Fibroblast of gingiva (primary cell): ENCODE measurements at places on chromosomes 6 and 20.
A peak's percentile ranks its signal among the peaks of the same experiment; 100 is the strongest.

- peak; percentile 20 for DNase-seq
These were observed 1.1 kb downstream of the CTSA start for GRCh38 chr20:45892049-45892825.

DNA sequence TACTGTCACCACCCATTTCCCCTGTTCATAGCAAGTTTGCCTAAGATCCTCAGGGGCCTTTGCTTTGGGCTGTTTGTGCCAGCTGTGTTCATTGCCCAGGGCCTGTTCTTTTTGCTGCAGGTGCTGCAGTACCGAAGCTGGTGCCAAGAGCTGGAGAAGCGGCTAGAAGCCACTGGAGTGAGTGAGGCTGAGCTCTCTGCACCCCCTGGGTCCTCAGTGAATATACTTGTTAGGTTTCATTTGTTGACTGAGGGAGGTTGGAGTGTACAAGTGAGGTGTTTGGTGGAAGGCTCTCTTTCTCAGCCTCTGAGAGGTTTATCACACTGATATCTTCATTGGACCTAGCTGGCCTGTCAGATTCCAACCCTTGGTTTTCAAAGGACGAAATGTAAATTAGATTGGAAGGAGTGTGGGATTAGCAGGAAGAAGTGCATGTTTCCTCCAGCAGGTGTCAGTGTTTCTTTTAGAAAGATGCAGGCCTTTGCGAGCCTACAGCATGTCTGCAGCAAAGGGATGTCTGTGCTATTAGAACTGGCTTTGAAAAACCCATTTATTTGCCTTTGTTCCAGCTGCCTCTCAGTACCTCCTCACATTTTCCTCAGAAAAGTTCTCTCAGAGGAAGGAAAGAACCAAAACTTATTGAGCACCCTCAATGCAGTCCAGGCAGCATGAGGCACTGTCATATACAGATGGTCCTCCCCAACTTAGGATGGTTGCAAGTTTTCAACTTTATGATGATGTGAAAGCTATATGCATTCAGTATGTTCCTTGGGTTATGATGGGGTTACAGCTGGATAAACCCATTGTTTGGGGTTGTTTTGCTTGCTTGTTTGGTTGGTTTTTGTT is 8.3 kb downstream of the CEP250 start:
- peak; percentile 60 for DNase-seq

GRCh38 chr6:166075186-166075585 is 92.5 kb downstream of the TBXT start:
- peak; percentile 86 for DNase-seq

GRCh38 chr20:58019027-58019849 is 209.2 kb downstream of the ANKRD60 start:
- DNase-seq, result peak; percentile 35

DNA sequence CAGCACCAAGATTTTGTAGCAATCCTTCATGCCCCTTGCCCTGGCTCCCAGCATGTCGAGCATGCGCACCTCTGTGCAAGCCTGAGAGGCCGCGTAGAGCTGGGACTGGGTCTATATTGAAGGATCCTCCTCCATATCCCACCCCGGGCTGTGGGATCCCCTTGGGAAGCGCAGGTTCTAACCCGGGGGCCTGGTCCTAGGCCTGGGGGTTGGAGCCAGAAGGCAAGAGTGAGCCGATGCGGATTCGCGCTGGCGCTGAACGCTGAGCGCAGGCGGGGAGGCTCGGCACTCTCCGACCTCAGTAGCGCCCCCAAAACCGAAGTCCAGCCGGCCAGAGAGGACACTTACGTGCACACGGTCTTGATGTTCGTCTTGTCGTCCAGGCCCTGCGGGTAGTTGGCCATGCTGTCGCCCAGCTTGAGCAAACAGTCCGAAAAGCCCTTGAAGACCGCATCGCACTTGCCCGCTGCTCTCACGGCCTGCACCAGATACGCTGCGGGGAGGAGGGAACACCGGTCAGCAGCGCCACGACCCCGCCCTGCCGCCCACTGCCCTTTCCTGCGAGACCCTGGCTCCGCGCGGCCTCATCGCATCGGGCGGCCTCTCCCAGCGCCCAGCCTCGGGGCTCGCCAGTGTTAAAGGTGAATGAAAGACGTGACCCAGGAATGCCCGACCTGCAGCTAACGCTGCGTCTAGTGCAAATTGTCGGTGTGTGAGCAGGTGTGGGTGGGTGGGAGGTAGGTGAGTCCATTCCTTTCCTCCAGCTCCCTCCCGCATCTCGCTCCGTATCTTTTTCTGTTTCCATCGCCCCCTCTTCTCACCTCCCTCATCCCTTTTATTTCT is 4.5 kb downstream of the NRN1 start:
- no peak for DNase-seq

DNA sequence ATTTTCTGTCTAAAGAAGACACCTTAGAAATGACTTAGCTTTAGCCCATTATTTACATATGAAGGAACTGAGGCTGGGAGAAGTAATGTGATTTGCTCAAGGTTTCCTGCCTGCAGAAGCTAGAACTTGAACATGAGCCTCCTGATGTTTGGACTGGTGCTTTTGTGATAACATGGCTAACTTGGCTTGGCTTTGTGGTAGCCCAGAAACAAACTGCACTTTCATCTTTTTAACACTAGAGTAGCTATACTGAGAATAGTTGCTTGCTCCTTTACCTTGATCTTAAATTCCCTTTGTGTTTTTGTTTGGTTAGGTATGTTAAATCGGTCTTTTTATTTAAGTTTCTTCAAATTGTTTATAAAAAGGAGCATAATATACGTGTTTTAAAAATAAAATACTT is 163.5 kb upstream of the MANEA start:
- DNase-seq, result no peak

DNA sequence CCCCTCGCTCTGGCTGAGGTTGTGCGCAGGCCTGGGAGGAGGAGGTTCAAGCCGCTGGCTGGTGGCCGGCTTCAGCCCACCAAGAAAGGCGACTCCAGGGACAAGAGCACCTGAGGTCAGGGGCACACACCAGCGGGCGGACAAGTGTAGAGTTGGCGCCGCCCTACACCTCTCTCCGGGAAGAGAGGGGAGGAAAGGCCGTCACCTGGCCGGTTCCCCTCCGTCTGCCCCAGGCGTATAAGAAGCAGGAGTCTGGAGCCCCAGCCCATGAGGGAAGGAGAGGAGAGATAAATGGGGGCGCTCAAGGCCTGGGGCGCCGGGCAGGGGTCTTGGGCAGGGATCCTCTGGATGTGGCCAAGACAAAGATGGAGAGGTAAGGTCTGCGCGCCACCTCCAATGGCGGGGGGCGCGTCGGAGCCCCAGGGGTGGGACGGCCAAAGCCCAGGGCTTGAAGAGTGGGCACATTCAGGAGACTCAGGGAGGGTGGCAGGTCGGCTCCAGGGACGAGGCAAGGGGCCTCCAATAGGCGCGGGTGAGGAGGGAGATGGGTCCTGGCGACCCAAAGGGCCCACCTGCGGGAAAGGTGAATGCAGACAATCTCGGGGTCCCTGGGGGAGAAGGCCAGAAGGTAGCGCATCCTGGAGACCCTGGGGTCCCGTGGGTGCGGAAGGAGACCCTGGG is 826 bp downstream of the RIMS4 start:
- no peak for DNase-seq

- DNase-seq, result peak; percentile 97
These were observed 806.3 kb upstream of the GJE1 start for GRCh38 chr6:141326426-141326825.

DNA sequence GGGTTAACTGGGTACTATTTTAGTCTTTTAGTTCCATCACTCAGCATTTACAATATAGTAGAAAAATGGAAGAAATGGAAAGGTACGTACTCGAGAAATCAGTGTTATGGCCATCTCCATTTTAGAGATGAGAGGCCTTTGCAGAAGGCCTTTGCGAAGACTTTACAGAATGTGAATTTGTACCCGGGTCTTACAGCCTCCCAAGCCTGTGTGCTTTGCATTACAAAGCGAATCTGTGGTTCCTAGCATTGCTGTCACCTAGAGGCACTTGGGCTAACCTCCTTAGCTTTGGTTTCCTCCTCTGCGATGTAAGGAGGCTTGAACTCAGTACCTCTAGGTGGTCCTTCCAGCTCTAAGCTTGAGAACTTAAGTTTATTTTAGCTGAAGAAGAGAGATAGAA is 10.9 kb downstream of the VAPB start:
- DNase-seq, result no peak

GRCh38 chr20:50071039-50071888 is 41.7 kb downstream of the UBE2V1 start:
- DNase-seq, result peak; percentile 59

DNA sequence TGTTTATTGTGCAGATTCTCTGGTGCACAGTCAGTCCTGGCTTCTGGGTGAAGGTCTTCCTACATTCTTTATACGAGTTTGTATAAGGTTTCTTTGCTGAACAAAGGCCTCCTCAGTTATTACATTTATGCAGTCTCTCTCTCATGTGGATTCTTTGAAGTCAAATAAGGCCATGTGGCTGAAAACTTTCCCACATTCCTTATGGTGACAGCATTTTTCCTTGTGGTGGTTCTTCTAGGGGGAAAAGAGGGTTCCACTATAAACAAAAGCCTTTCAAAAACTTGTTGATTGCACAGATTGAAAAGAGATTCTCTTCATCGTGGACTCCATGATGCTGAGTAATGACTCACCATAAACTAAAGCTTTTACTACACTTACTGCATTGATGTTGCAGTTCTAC is 19.2 kb downstream of the ZSCAN12 start:
- DNase-seq, result no peak

- peak; percentile 75 for DNase-seq
These were observed 19.4 kb upstream of the COL19A1 start for GRCh38 chr6:69846770-69847491.

DNA sequence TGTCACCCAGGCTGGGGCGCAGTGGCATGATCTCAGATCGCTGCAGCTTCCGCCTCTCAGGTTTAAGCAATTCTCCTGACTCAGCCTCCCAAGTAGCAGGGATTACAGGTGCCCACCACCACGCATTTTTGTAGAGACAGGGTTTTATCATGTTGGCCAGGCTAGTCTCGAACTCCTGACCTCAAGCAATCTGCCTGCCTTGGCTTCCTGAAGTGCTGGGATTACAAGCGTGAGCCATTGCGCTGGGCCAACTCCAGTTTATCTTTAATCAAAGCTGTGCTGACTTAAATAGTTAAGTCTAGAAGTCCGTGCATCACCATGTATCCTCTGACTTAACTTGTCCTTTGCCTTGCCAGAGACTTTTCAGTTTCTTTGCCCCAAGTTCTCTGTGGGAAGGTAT is 224.3 kb downstream of the TMEM242 start:
- no peak for DNase-seq

GRCh38 chr20:17859616-17860232 is 108.9 kb downstream of the SNX5 start:
- DNase-seq, result no peak

DNA sequence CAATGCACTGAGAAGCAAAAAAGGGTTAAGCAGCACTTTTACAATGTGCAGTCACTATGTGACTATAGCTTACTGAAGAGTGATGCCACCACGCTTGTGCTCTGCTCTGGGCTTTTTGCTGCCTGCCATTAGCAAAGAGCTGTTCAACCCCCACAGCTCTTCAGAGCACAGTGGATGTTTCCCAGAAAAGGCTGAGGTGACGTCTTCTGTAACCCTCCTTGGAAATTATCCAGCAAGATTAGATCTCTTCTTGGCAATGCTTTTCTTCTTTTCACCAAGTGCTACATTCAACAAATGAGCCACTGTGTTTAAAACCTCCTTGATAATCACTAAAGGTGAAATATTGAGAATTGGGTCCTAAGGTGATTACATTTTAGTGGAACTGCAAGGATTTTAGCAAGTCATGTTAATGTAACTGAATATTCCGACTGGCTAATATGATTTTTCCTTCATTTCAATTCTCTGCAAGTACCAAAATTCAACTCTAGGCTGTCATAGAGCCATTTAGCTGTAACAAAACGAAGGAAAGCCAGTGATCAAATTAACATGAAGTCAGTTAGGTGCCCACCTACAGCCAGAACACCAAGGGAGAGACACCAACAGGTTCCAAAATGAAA is 34.9 kb downstream of the ELOVL5 start:
- DNase-seq, result no peak

- DNase-seq, result no peak
These were observed 307.1 kb upstream of the PLN start for GRCh38 chr6:118240878-118241528.

- DNase-seq, result no peak
These were observed 810.6 kb downstream of the EPHA7 start for GRCh38 chr6:92608751-92609150.

DNA sequence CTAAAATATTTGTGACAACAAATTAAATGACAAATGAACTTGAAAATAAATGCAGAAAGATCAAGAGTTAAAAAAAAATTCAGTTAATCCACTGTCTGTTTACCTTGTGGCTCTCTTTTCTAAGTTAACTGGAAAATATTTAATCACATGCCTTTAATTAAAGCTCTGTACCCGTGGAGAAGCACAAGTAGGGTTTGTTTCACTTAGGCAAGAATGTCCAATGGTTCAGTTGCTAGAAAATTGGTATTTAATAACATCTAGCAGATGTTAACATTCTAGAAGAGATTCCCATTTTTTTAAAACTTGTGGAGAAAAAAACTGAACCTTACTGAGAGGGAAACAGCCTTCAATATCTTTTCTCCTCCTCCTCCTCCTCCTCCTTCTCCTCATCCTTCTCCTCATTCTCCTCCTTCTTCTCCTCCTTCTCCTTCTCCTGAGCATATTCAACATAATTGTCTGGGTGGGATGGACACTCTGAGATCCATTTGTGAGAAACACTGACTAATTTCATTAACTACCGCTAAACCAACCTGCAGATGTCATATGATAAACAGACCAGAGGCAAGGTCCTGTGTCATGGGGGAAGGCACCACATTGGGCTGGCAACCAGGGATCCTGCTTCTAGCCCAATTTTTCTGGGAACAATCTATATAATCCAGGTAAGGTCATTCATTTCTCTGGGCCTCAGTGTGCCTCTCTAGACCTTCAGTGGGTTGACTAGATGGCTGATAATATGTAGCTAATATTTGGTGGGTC is 44.1 kb upstream of the AKIRIN2 start:
- peak; percentile 50 for DNase-seq

DNA sequence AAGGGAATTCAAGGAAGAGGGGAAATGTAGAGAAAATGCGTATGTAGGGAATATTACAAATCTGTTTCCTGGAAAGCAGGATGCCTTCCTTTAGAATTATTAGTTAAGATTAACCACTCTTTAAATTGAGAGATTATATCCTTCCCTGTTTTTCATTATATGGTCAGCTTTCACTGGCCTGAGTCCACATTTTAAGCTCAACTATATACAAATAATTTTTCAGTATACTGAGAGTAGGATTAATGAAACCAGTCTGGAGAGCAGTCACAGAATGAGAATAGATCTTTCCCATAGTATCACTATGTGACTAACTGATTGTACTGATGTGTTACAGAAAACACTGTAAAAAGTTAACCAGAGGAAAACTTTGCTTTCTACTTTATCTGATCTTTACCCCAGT is 306.3 kb downstream of the LAMA2 start:
- no peak for DNase-seq

- no peak for DNase-seq
These were observed 19.8 kb upstream of the C6orf62 start for GRCh38 chr6:24738741-24739140.
